HT1080 (cell line): ENCODE measurements at places on chromosomes 2 and 18. TPM values are rescaled to one million over a fixed set of nuclear protein-coding genes. Genes with fewer than 3 reads are reported as not detected.

The DNAH7 gene
- under 0.01 and 0.06 TPM in 2 replicates for total RNA-seq

The LYPD6B gene
- total RNA-seq = 3.1 and 5.4 TPM in 2 replicates

The ITGB6 gene
- total RNA-seq = 0.05 and 0.33 TPM in 2 replicates

The ADCYAP1 gene
- total RNA-seq = not detected in 2 replicates

The REG3G gene
- total RNA-seq = 0.23 TPM in 1 of 2 replicates, not detected in the other

The ESPNL gene
- 0.27 and 0.85 TPM in 2 replicates for total RNA-seq

The PDCD1 gene
- total RNA-seq = not detected in 2 replicates

The ACVR1C gene
- total RNA-seq = 0.05 and 0.10 TPM in 2 replicates

The EPHA4 gene
- total RNA-seq = 3.8 and 4.2 TPM in 2 replicates

The C2orf78 gene
- not detected in 2 replicates for total RNA-seq

The TRABD2A gene
- total RNA-seq = 22.7 and 30.4 TPM in 2 replicates

The GNLY gene
- not detected in 2 replicates for total RNA-seq

The DSG1 gene
- total RNA-seq = not detected in 2 replicates

The INHA gene
- total RNA-seq = not detected in 2 replicates

The RBKS gene
- total RNA-seq = 0.50 and 0.71 TPM in 2 replicates

The UGT1A7 gene
- not detected in 2 replicates for total RNA-seq

The ALPP gene
- total RNA-seq = not detected in 2 replicates

The ANKRD30B gene
- not detected in 2 replicates for total RNA-seq

The RFX8 gene
- total RNA-seq = 8.1 and 10.6 TPM in 2 replicates

The SH3BP4 gene
- 17.3 and 20.2 TPM in 2 replicates for total RNA-seq

The UGT1A4 gene
- total RNA-seq = not detected in 2 replicates

The CIAO1 gene
- 135 and 136 TPM in 2 replicates for total RNA-seq

The GCG gene
- total RNA-seq = 0.16 TPM in 1 of 2 replicates, not detected in the other

The TUBB8B gene
- total RNA-seq = not detected in 2 replicates

The ARL4C gene
- 89.0 and 111 TPM in 2 replicates for total RNA-seq

The PLB1 gene
- 1.2 and 1.8 TPM in 2 replicates for total RNA-seq

The PRKCE gene
- total RNA-seq = 31.7 and 32.4 TPM in 2 replicates

The SKA1 gene
- 40.5 and 43.1 TPM in 2 replicates for total RNA-seq
